Esophagus muscularis mucosa (tissue), 4 donors: ENCODE measurements at places on chromosomes 16 and 17. TPM values are rescaled to one million over a fixed set of nuclear protein-coding genes. Genes with fewer than 3 reads are reported as not detected.
A peak's percentile ranks its signal among the peaks of the same experiment; 100 is the strongest.

Gene RAB26
- not detected for total RNA-seq

- peaks cover 55% of the 10 kb centered on the region for H3K4me1 ChIP-seq
- H3K27me3 ChIP-seq = no peaks in the 10 kb centered on the region
- no peaks in the 10 kb centered on the region for H3K36me3 ChIP-seq
- peak overlapping the region; percentile 98 for H3K27ac ChIP-seq
- DNase-seq = no peak
Observed at GRCh38 chr17:63842173-63842539, 329 bp downstream of the SMARCD2 start.

- H3K27ac ChIP-seq = no peak overlapping the region
- H3K4me3 ChIP-seq = no peak overlapping the region
- no peak for DNase-seq
- no peaks in the 10 kb centered on the region for H3K36me3 ChIP-seq
Observed at GRCh38 chr17:69450918-69451317, 36.4 kb downstream of the MAP2K6 start.

- no peaks in the 10 kb centered on the region for H3K27me3 ChIP-seq
- DNase-seq = peak; percentile 68
- H3K27ac ChIP-seq = no peak overlapping the region
- no peak overlapping the region for H3K4me3 ChIP-seq
- no peaks in the 10 kb centered on the region for H3K36me3 ChIP-seq
Observed at GRCh38 chr17:14296166-14296910, 4.5 kb upstream of the HS3ST3B1 start.

DNA sequence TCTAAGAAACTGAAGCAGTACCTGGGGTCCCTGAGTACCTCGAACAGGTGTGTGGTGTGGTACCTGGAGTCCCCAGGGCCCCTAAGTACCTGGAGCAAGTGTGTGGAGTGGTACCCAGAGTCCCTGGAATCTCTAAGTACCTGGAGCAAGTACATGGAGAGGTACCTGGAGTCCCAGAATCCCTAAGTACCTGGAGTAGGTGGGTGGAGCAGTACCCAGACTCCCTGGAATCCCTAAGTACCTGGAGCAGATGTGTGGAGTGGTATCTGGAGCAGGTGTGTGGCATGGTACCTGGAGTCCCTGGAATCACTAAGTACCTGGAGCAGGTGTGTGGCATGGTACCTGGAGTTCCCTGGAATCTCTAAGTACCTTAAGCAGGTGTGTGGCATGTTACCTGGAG lies 22.5 kb upstream of the MED9 start:
- no peak overlapping the region for H3K4me3 ChIP-seq
- H3K27ac ChIP-seq = no peak overlapping the region
- H3K27me3 ChIP-seq = no peaks in the 10 kb centered on the region

GRCh38 chr16:88355389-88356123 lies 27.2 kb upstream of the ZNF469 start:
- no peak overlapping the region for H3K27ac ChIP-seq
- H3K4me3 ChIP-seq = no peak overlapping the region
- no peak for DNase-seq
- H3K27me3 ChIP-seq = peaks cover 5% of the 10 kb centered on the region
- H3K4me1 ChIP-seq = no peaks in the 10 kb centered on the region

- peak overlapping the region; percentile 81 for H3K27ac ChIP-seq
- H3K4me1 ChIP-seq = peaks cover 70% of the 10 kb centered on the region
- DNase-seq = no peak
- H3K4me3 ChIP-seq = peak overlapping the region; percentile 73
- H3K36me3 ChIP-seq = peaks cover 13% of the 10 kb centered on the region
- no peaks in the 10 kb centered on the region for H3K27me3 ChIP-seq
Observed at GRCh38 chr17:74213861-74214391, 555 bp downstream of the TTYH2 start.

GRCh38 chr17:21549107-21549687 lies 143.1 kb upstream of the KCNJ18 start:
- no peak overlapping the region for H3K4me3 ChIP-seq
- no peaks in the 10 kb centered on the region for H3K27me3 ChIP-seq
- peaks cover 49% of the 10 kb centered on the region for H3K4me1 ChIP-seq
- H3K27ac ChIP-seq = no peak overlapping the region
- peaks cover 7% of the 10 kb centered on the region for H3K36me3 ChIP-seq

GRCh38 chr17:38556239-38556638 lies 49.5 kb downstream of the SRCIN1 start:
- H3K27me3 ChIP-seq = peaks cover 79% of the 10 kb centered on the region
- H3K36me3 ChIP-seq = no peaks in the 10 kb centered on the region
- DNase-seq = no peak
- no peak overlapping the region for H3K27ac ChIP-seq
- H3K4me1 ChIP-seq = peaks cover 28% of the 10 kb centered on the region
- no peak overlapping the region for H3K4me3 ChIP-seq

GRCh38 chr16:17038415-17038814 lies 432.3 kb downstream of the XYLT1 start:
- no peak overlapping the region for H3K4me3 ChIP-seq
- H3K36me3 ChIP-seq = no peaks in the 10 kb centered on the region
- DNase-seq = no peak
- no peaks in the 10 kb centered on the region for H3K27me3 ChIP-seq
- H3K27ac ChIP-seq = no peak overlapping the region
